Liver (tissue), 10 donors: ENCODE measurements at places on chromosomes 5 and 9. TPM values are rescaled to one million over a fixed set of nuclear protein-coding genes. Genes with fewer than 3 reads are reported as not detected.

Gene CD74
- 176 TPM for total RNA-seq

DNA sequence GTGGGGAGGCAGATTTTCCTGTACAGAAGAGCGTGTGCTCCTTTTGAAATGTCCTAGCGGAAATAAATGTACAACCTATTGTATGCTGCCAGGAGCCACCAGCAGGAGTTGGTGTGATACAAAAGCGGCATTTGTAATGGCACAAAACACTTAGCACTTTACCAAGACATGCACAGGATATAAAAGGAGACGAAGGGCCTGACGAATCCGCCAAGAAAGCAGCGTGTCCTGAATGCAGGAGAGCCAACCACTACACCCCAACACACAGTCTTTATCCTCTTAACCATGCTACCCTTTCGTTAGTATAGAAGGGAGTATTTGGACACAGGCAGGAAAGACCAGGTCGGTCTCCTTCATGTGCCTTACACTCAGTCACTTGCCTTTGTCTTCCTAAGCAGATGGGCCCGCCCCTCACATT lies 218.1 kb downstream of the TRIM32 start:
- no peaks in the 10 kb centered on the region for H3K4me1 ChIP-seq
- no peaks in the 10 kb centered on the region for H3K36me3 ChIP-seq
- H3K4me3 ChIP-seq, result no peak overlapping the region
- no peak overlapping the region for H3K27ac ChIP-seq
- no peaks in the 10 kb centered on the region for H3K27me3 ChIP-seq
- no peak for DNase-seq

Gene PCDHB11
- 0.23 TPM for total RNA-seq

Gene PCDH1
- total RNA-seq, result 9.8 TPM

Gene CDX1
- total RNA-seq, result not detected
